ENCODE measurements at places on chromosomes 3 and 15. TPM values are rescaled to one million over a fixed set of nuclear protein-coding genes. Genes with fewer than 3 reads are reported as not detected.

The CLDN16 gene
- not detected for total RNA-seq

DNA sequence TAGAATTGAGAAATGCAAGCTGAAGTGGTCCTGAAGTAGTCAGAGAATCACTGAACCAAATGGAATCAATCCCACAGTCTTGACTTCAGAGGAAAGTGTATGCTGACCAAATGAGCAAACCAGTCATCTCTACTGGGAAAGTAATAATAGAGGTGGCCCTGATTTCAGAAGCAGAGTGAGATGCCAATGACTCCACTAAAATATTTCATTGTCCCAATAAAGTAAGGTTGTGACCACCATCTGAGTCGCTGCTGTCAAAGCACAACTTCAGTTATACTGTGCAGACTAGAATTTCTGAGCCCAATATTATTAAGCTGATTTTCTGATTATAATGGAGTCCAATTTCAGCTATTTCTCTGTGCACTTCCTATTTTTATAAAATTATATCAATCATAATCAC, 334.4 kb upstream of the THBS1 start:
- H3K36me3 ChIP-seq = no peaks in the 10 kb centered on the region
- H3K27me3 ChIP-seq = no peaks in the 10 kb centered on the region
- H3K4me1 ChIP-seq = peaks cover 12% of the 10 kb centered on the region
- H3K27ac ChIP-seq = no peak overlapping the region
- DNase-seq = no peak

DNA sequence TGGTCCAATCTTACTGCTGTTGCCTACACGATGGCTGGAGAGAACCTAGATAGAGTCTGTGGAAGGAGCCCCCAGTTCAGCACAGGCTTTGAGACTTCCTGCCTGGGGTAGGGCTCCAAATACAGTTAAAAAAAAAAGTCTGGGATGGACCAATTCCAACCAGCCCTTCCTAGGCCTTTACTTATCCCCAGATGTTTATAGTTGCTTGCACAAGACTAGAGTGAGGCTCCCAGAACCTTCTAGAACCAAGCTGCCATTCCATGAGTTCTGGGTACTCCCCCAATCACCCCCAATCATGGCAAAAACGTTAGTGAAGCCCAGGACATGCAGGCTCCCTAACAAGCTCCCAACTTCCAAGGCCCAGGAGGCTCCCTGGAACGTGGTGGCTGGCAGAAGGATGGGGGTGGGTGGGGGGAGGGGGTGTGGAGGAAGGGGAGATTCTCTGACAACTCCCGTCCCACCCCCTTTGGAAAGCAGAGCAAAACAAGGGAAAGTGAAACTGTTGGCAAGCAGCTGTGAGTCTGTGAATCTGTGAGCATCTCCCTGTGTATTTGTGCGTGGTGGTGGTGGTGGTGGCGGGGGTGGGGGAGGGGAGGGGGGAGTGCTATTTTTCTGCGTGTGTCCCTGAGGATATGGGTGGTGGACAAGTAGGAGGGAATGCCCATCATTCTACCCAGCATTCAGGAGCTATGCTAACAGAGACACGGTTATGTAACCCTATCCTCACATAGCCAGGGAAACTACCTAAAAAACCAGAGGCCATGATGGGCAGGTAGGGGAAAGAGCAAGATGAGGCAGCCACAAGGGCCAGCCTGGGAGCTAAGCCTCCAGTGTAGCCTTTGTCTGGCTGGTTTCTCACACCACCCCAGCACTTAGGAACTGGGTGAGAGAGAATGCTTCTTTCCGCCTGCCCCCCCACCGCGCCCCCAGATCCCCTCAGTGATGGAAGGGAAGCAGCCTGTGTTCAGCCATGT, 2.0 kb downstream of the MST1R start:
- DNase-seq = no peak
- no peaks in the 10 kb centered on the region for H3K36me3 ChIP-seq
- H3K4me3 ChIP-seq = no peak overlapping the region
- H3K4me1 ChIP-seq = peaks cover 11% of the 10 kb centered on the region

DNA sequence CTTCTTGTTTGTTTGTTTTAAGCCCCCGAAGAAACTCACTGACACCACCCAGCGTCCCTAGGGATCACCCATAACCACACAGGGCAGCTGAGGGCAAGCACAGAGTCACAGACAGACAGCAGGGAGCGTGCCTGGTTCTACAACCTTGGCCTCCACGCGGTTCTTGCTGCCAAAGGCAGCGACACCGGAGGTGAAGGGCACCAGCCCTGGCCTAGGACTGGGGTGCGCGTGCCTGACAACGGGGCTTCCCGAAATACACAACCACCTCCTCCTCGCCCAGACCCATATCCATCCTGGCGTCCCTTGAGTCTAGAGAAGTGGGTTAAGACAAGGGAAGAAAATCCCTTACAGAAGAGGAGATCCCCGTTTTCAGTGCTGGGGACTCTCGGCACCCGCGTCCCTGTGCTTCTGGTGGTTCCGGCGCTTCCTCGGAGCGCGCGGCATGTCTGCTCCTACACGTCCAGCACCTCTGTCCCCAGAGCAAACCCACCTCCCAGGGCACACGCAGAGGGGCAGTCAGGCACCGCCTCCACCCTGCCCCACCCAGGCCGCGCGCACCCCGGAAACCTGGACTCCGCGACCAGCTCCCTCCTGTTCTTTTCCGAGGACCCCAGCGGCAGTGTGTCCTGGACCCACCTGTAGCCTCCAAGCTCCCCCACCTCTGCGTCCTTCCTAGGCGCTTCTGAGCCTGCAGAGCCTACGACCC, 911 bp downstream of the RFTN1 start:
- peaks cover 67% of the 10 kb centered on the region for H3K27me3 ChIP-seq
- no peak for DNase-seq
- H3K4me1 ChIP-seq = peaks cover 23% of the 10 kb centered on the region
- peak overlapping the region; percentile 89 for H3K4me3 ChIP-seq
- no peaks in the 10 kb centered on the region for H3K36me3 ChIP-seq

The ILDR1 gene
- not detected for total RNA-seq

The NANOGP8 gene
- 0.34 TPM for total RNA-seq

DNA sequence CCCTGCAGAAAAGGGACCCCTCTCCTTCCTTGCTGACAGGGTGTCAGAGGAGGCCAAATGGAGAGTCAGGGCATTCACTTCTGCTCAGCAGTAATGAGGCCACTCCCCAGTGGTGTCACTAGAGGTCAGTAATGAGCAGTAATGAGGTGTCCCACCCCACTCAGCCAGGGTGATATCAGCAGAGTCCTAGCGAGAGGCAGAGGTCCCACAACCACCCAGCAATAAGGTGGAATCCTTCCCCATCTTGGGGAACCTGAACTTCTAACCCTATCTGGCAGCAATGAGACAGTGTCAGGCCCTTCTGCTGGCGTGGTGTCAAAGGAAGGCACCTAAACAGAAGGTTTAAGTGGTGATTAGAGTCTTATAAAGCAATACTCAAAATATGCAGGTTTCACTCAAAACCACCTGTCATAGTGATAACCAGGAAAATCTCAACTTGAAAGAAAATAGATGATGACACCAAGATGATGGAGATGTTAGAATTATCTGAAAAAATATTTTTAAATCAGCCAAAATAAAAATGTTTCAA, 12.9 kb downstream of the OCA2 start:
- peaks cover 41% of the 10 kb centered on the region for H3K27me3 ChIP-seq
- no peaks in the 10 kb centered on the region for H3K4me1 ChIP-seq
- H3K36me3 ChIP-seq = peaks cover 2% of the 10 kb centered on the region
- H3K4me3 ChIP-seq = no peak overlapping the region
- no peak overlapping the region for H3K27ac ChIP-seq
- peak; percentile 54 for DNase-seq

- H3K4me1 ChIP-seq = peaks cover 53% of the 10 kb centered on the region
- no peaks in the 10 kb centered on the region for H3K27me3 ChIP-seq
- no peaks in the 10 kb centered on the region for H3K36me3 ChIP-seq
- DNase-seq = no peak
- H3K4me3 ChIP-seq = peak overlapping the region; percentile 93
Measured at GRCh38 chr3:134249296-134249841, 1.3 kb downstream of the RYK start.

The UBA7 gene
- total RNA-seq = 6.0 TPM

DNA sequence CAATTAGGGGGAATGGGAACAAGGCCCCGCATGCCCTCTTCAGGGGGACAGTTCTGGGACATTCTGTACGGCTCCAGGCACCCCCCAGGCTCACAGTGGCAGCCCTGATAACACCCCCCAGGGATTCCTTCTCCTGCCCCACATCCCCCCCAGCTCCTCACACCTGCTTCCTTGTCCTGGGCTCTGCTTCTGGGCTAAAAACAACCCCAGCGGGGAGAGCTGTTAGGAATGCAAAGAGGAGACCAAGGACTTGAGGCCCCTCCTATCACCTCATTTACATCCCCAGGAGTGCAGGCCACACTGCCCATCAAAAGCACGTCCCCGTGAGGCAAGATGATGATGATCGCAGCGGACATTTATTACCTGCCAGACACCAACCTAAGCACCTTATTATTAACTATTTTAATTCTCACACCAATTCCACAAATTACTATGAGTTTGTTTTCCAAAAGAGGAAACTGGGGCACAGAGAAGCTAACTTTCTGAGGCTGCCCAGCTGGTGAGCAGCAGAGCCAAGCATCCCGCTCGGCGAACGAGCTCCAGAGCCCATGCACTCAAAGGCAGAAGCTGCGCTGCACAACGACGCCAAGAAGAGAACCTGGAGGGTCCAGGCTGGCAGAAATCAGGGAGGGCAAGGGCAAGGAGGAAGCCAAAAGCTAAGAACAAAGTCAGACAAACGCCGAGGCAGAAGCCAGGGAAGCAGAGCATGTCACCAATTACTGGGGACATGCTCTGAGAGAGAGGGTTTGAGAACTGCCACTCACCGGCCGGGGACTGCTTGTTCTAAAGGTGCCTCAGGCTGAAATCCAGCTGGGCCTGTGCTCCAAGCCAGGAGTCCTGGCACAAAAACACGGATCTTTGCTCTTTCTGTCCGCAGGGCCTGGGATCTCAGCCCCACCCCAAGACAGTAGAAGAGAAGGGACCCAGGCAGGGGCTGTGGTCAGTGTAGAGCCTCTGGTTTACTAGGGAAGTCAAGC, 76.2 kb upstream of the NSMCE3 start:
- no peak overlapping the region for H3K4me3 ChIP-seq
- H3K36me3 ChIP-seq = no peaks in the 10 kb centered on the region
- H3K27ac ChIP-seq = no peak overlapping the region
- H3K27me3 ChIP-seq = peaks cover 2% of the 10 kb centered on the region
- peaks cover 7% of the 10 kb centered on the region for H3K4me1 ChIP-seq
- DNase-seq = no peak

DNA sequence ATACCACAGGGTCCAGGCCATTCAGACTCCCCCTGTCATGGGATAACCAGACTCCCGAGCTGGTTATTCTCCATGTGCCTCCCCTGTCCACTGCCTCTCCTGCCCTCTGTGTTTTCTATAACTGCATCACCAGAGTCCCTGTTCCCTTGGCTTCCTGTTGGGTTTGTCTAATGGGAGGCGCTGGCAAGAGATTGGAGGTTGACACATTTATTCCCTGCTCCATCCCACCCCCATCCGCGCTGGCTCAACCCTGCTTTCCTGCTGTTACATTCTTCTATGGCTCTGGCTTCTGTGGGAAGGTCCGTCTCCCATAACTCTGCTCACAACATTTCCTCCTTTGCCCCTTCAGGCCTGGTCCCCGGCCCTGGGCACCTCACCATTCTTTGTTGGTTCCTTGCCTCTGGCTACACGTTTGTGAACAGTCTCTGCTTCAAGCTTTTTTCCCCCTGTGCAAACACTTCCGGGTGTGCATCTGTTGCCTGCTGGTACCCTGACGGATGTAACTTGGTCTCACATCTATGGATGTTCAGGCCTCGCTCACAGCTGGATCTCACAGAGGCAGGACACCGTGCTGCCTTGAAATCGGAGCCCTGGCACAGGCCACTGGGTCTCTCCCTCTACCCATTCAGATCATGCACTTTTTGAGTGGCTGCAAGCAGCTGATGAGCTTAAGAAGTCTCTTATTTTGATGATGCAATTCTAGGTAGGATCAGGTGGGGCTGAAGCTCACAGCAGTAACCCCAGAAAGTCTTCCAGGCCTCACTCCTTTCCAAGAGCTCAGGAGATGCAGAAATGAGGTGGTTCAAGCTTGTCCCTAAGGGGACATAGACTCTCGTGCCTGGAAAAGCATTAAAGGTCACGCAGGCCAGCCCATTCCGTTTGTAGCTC, 68.6 kb upstream of the ATP13A3 start:
- H3K4me3 ChIP-seq = no peak overlapping the region
- H3K27me3 ChIP-seq = no peaks in the 10 kb centered on the region
- no peak for DNase-seq
- H3K36me3 ChIP-seq = no peaks in the 10 kb centered on the region
- H3K4me1 ChIP-seq = peaks cover 26% of the 10 kb centered on the region

DNA sequence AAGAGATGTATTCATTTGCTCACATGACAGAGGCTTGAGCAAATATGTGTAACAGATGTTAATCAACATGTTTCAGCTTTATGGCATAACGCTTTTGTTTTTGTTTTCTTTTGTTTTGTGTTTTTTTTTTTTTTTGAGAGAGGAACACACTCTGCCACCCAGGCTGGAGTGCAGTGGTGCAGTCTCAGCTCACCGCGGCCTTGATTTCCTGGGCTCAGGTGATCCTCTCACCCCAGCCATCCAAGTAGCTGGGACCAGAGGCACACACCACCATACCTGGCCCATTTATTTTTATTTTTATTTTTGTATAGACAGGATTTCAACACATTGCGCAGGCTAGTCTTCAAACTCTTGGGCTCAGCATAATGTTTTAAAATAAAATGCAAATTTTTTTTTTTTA, 1504.4 kb upstream of the CADM2 start:
- no peaks in the 10 kb centered on the region for H3K36me3 ChIP-seq
- no peak overlapping the region for H3K27ac ChIP-seq
- no peak overlapping the region for H3K4me3 ChIP-seq
- H3K27me3 ChIP-seq = no peaks in the 10 kb centered on the region
- H3K4me1 ChIP-seq = no peaks in the 10 kb centered on the region

DNA sequence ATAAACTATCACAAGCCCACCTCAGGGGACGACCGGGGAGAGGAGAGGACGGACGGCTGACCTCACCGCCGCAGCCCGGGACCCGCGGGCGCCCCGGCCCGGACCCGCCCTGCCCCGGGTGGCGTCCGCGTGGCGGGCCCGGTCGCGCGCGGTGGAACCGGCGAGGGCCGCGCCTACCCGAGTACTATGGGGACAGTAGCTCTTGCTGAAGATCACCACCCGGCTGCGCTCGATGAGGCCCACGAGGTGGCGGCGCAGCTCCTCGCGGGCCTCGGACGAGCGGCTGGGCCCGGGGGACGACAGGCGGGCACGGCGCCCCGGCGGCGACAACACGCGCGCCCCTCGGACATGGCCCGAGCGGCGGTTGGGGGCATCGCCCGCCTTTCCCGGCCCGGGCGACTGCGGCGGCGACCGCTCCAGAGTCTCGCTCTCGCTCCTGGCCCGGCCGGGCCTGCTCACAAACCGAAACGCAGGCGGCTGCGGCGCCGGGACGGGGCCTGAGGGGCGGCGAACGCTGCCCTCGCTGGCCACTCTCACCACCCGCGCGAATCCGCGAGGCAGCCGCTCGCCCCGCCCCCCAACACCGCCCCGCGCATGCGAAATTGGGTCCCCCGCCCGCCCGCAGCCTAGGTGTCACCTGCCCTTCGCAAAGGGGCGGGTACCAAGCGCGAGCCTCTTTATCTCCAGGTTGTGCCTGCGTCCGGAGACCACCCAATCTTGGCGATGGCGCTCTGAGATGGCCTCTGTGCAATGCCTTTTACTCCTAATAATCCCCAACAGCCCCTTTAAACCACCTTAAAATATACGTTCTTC, at the start of gene TXNRD3:
Gene TXNRD3, minus strand, starts transcription at position 554 of the 813 bp plus-strand sequence.
- no peaks in the 10 kb centered on the region for H3K36me3 ChIP-seq
- H3K4me1 ChIP-seq = peaks cover 12% of the 10 kb centered on the region
- peak; percentile 61 for DNase-seq
- peak within 1 kb of the TSS; percentile 94 for H3K4me3 ChIP-seq

All from neural crest cell (in vitro differentiated cells).